ENCODE measurements at places on chromosomes 3 and 15.

DNA sequence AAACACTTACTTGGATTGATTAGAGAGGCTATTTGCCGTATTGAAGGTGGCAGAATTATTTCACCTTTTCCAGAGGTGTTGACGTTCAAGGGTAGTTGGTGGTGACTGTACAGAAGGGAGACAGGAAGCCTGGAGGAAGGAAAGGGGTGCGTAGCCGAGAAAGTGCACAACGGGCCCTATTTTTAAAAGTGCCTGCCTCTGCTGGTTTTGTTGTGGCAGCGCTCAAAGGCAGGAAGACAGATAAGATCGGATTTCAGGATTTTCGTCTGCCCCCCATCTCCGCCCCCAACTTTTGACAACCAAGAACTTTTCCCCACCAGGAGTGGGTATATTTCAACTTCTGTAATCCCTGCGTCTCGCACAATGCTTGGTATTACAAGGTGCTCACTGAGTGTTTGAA, 38.5 kb downstream of the SMAD3 start:
- no peak for DNase-seq

DNA sequence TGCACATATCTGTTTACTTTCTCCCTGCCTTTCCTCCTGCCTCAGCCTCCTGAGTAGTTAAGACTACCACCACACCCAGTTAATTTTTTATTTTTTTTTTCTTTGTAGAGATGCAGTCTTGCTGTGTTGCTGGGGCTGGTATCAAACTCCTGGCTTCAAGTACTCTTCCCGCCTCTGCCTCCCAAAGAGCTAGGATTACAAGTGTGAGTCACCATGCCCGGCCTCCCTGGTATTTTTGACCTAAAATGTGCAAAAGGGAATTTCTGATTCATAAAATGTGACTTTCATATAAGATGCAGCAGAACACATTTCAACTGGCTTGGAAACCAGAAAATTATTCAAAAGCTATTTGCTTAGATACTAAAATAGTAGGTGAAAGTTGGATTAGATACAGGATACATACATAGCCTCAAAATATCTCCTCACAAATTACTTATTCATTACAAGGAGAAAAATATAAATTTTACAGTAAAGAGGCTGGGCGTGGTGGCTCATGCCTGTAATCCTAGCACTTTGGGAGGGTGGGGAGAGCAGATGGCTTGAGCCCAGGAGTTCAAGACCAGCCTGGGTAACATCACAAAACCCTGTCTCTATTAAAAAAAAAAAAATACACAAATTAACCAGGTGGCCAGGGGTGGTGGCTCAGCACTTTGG, 32.0 kb downstream of the MAP4 start:
- DNase-seq, result peak; percentile 30

- no peak for DNase-seq
These were observed 16.4 kb downstream of the LDHAL6B start for GRCh38 chr15:59222906-59223550.

- no peak for DNase-seq
These were observed at the start of gene WDR49 for GRCh38 chr3:167653760-167654159. Gene WDR49 (minus strand): TSS chr3:167653942. CDS start chr3:167653425, 517 bp downstream.

- DNase-seq, result no peak
These were observed 500.9 kb upstream of the MDFIC2 start for GRCh38 chr3:70813311-70813710.

DNA sequence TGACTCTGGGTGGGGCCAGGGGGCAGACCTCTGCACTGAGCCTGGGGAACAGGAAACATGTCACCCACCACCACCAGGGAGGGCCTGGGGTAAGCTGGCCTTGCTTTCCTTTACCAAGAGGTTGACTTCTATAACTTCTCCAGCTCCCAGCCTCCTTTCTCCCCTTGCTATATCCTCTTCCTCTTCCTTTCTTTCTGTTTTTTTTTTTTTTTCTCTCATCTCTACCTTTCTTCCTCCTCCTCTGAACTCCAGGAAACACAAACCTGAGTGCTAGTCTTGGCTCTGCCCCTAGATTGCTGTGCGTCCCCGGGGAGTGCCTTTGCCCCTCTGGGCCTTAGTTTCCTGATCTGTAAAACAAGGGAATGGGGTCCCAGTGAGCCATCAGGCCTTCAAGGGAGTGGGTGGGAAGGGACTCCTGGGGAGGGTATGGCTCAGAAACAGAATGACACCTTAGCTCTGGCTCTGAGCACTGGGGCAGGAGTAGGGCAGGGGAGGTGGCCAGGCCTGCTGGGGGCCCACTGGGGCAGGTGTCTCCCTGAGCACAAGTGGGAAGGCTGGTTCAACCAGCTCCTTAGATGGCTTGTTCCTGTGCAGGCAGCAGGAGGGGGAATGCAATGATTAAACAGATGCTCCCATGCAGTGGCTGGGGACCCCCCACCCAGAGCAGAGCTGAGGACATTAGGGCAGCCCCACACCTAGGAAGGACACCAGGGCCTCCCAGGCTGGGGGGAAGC, 4.3 kb downstream of the SNX33 start:
- DNase-seq, result no peak

DNA sequence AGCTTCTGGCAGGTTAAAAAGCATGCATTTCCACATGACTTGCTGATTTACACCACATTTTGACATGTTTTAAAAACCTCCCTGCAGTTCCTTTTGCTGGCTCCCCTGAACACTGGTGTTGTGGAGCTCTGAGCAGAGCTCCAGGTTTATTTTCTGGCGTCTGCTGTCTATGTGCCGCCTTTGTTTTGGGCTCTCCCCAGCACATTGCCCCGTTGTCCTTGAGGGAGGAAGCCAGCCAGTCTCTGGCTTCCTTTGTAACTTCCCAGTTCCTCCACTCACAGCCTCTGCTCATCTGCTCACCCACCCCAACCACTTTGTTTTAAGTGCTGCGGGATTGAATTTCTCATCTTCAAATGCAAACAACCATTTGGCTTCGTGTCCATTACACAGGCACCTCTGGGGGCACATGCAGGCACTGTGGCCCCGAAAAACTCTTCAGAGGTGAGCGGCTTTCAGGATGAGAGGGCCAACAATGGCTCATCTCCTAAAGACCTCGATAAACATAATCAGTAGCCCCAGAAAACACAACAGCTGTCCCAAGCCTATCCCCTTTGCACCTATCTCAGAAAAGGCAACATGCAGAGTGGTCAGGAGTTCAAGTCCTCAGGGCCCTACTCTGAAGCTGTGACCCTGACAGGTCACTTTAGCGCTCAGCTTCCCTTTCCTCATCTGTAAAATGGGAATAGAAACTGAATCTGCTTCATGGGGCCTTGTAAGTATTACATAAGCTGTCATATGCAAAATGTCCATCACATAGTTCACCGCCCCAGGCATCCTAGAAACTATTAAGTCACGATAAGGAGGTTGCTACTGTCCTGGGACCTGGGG, 1.3 kb upstream of the MEF2A start:
- DNase-seq, result no peak

GRCh38 chr15:70530503-70530902, 232.9 kb downstream of the UACA start:
- DNase-seq, result no peak

GRCh38 chr3:177443469-177443868, 246.2 kb upstream of the TBL1XR1 start:
- DNase-seq, result peak; percentile 58

- DNase-seq, result no peak
These were observed 386.0 kb upstream of the LRRC3B start for GRCh38 chr3:26236531-26236930.

DNA sequence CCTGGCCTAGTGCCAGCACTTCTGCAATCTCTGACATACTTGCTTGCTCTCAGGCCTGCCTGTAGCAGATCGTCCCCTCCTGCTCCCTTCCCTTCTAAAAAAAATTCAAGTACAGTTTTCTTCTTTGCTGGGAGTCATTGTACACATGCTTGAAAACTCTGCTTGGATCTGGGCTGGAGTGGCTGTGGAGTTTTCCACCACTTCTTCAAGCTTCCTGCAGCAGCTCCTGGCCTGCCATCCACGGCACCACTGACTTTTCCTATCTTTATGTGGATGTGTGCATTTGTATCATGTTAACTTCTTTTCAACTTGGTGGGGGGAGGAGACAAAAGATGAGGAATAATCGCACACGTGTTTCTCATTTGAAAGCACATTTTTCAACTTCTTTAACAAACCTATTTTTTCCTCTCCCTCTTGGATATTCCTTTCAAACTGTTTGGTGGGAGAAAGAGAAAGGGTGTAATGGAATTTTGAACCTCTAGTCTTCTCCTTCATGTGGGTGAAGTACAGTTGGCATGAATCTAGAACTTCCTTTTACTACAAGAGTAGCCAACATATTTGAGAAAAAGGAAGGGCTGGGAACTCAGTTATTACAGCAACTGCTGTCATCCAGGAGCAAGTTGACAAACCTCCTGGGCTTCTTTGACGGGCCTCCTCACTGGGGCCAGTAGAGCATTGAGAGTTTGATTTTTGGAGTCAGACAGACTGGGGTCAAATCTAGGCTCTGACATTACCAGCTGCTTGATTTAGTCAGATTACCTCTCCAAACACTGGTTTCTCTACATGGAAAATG, 61.2 kb upstream of the LRTM1 start:
- no peak for DNase-seq

- DNase-seq, result no peak
These were observed at the start of gene CPNE9 for GRCh38 chr3:9703736-9704346. Gene CPNE9 (plus strand): TSS chr3:9703833. CDS start chr3:9703997, 164 bp downstream.

DNA sequence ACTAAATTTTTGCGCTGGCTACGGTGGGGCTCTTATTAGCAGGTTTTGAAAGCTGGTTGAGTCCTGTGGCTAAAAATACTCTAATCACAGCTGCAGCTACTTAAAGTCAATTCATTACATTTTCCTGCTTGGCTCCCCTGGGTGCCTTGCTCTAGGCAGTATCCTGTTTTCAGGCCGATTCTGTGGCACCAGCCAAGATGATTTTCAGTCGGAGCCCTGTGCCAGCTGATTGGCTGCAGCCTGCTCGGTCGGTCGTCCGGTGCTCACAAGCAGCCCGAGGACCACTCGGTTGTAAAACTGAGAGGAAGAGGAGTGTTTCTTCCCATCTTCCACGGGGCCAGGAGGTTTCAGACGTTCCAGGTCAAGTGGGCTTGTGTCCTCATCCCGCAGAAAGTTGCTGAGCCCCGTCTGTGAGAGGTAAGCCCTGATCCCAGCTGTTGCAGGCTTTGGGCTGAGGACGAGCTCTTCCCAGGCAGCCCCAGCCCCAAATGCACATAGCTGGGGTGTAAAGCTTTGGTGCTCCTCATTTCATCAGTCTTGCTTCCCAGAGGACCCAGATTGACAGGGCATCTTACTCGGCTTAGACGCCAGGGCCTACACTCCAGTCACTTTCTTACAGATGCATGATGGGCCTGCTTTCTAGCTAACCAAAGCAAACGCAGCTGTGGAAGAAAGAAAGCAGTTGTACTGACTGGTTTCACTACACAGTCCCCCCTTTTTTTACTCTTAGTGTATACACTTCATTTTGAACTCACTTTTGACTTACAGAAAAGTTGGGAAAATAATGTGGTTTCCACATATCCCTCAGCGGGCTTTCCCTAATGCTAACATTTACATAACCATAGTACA, 15.9 kb downstream of the LYSMD4 start:
- no peak for DNase-seq

- no peak for DNase-seq
These were observed 130.3 kb upstream of the CDIN1 start for GRCh38 chr15:36449084-36449661.

DNA sequence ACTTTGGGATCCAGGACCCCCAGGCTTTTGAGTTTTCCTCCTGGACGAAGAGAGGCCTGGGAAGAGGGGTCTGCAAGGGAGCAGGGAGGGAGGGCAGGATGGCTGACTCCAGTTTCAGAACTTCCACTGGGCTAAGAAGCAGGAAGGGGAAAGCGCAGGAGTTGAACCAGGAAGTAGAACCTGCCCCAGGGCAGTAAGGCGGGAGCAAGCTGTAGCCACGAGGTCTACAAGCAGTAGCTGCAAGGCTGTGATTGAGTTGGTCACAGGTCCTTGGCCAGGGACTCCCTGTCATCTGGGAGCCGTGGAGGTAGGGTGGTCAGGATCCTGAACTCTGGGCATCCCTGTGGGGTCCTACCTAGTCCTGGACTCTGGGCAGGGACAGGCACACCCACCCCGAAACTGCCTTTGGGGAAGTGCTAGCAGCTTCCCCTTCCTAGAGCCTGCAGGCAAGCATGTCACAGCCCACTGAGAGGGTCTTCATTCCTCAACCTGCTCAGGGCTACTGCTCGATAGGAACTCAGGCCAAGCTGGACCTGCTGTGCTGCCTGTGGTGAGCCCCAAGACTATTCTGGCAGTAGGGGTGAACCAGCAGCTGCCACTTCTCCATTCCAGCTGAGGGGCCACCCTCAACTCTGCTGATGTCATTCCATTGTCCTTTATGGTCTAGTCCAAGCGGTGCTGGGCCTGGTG, 5.8 kb upstream of the GNAI2 start:
- DNase-seq, result no peak

GRCh38 chr15:64767203-64767602, 8.2 kb downstream of the RBPMS2 start:
- DNase-seq, result no peak

DNA sequence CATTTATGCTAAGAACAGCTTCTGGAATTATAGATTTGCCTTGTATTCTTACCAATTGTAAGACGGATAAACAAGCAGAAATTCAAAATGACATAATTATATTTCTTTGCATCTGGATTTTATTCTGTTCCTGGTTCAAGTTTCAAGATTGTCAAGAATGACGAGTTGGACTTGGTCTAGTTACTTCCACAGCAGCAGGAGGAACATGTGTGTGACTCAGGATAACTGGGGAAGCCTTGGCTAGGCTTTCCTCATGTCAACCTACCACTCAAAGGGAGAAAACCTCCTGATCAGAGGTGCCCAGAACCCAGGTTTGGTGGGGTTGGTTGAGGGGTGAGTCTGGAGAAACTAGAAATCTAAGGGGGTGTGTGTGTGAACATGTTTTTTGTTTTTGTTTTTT, 259.7 kb downstream of the SOX2 start:
- no peak for DNase-seq

- DNase-seq, result no peak
These were observed 450.4 kb downstream of the MFSD1 start for GRCh38 chr3:159252274-159252673.

DNA sequence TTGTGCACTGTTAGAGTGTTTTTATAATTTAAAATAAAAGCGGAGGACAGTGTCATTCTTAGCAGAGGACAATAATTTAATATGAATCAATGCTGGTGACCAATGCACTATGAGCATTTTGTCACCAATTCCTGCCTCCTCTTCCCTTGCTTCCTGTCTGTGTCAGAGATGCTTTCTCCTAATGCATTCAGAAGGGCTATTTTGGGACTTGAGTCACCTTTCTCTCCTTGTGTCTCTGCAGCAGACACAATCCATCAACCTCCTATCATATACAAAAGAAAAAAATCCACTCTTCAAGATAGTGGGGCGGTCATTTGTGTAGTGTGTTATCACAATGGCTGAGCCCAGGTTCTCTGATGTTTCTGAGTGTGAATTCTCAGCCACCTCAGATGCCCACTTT, 191.9 kb upstream of the VEPH1 start:
- DNase-seq, result no peak

- DNase-seq, result no peak
These were observed 83.1 kb downstream of the SST start for GRCh38 chr3:187587076-187587475.

DNA sequence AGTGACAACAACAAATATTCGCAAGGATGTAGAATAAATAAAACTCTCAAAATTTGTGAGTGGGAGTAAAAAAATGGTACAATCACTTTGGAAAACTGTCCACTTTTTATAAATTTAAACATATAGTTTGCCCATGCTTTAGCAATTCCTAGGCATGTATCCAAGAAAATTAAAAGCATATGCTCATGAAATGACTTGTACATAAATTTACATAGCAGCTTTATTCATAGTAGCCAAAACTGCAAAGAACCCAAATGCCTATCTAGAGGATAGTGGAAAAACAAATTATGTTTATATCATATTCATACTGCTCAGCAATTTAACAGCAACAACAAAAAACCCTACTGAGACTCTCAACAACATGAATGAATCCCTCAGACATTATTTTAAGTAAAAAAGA, 363.6 kb upstream of the CCDC54 start:
- no peak for DNase-seq

GRCh38 chr15:66955001-66955516, 110.3 kb upstream of the SMAD3 start:
- no peak for DNase-seq
